Stimulated activated CD8-positive, alpha-beta memory T cell treated with anti-CD3 and anti-CD28 coated beads, Interleukin-4, amount 100 ng/mL, for 1 hour (primary cell): ENCODE measurements at places on chromosomes 4 and X.

GRCh38 chrX:70033348-70034051 lies 16.2 kb downstream of the AWAT2 start:
- DNase-seq = no peak

- DNase-seq = no peak
Measured at GRCh38 chr4:76206222-76206942, 7.2 kb downstream of the SCARB2 start.

GRCh38 chr4:108070775-108071174 lies 81.1 kb downstream of the HADH start:
- no peak for DNase-seq

DNA sequence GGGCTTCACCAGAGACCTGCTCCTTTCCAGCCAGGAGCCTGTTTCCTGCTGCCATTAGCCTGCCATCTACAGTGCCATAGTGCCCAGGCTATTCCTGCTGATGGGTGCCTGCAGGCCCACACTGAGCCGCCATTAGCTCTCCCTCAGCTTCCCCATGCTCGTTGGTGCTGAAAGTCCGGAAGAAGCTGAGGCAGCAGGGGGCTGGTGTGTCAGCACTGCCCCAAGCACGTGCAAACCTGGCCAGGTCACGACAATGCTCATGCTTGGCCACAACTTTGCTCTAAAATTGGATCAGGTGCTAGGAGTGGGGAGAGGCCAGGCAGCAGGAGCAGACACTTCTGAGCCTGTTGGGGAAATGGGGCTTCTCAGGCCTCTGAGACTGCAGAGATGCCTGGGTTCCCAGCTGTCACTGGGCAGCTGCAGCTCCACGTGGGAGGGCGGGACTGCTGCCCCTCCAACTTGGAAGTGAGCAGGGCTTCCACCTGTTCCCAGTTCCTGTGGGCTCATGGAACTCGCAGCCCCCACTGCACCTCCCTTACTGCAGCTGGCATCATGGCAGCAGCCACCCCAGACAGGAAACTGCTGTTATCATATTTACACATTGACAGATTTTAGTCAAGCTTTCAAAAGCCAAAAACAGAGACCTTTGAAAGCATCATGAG lies 913.9 kb downstream of the FSTL5 start:
- DNase-seq = no peak

DNA sequence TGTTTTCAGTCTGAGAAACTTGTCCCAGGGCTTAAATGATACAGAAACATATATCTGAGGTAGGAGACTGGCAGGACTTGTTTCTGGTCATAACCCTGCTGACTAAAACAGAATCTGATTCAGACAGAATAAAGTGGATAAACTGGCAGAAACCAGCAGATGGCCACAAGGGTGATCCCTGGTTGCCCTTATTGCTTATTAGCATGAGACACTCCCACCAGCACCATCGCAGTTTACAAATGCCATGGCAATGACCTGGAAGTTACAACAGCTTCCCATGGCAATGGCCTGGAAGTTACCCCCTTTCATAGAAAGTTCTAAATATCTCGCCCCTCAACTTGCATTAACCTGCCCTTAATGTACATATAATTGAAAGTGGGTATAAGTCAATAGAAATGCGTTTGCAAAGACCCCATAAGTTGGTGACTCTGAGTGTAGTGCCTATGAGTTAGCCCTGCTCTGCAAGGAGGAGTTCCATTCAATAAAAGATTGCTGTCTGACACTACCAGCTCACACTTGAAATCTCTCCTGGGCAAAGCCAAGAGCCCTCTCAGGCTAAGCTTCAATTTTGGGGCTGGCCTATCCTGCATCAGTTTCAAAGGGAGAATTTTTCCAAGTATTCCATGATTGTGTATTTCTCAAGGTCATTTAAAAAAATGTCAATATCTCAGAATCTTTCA lies 52.9 kb upstream of the PAGE5 start:
- no peak for DNase-seq

- DNase-seq = no peak
Measured at GRCh38 chr4:29131304-29131703, 1588.9 kb upstream of the PCDH7 start.

DNA sequence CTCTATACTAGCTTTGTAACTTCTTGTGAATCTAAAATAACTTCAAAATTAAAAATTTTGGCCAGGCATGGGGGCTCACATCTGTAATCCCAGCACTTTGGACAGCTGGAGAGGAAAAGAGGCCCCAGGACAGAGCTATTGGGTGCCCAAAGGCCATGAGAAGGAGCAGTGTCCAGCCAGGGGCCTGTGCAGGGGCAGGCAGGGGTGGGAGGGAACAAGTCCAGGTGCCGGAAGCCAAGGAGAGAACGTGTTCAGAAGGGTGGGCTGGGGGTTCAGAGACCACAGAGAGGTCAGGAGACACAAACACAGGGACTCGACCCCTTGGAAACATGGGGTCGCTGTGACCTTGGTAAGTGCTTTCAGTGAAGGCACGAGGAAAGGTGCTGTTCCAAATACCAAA lies 138.9 kb downstream of the EVC2 start:
- no peak for DNase-seq

DNA sequence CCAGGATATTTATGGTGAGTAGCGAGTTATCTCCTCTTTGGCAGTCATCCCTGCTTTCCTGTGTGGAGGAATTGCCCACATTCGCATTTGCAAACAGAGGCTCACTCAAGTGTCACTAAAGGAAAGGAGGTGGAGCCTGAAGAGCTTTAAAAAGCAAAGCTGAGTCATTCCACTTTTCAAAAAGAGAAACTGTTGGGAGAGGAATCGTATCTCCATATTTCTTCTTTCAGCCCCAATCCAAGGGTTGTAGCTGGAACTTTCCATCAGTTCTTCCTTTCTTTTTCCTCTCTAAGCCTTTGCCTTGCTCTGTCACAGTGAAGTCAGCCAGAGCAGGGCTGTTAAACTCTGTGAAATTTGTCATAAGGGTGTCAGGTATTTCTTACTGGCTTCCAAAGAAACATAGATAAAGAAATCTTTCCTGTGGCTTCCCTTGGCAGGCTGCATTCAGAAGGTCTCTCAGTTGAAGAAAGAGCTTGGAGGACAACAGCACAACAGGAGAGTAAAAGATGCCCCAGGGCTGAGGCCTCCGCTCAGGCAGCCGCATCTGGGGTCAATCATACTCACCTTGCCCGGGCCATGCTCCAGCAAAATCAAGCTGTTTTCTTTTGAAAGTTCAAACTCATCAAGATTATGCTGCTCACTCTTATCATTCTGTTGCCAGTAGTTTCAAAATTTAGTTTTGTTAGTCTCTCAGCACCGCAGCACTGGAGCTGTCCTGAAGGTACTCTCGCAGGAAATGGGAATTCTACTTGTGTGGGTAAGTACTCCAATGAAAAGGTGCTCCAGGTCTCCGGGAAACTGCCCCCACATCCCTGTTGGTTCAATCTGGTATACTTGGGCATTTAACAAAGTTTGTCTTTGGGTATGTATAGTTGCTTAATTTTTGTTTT lies at the start of gene EGF:
EGF (plus strand) TSS at position 178 of the 890 bp plus-strand sequence; CDS start at position 631, 453 bp downstream.
- DNase-seq = no peak

- DNase-seq = no peak
Measured at GRCh38 chr4:73257651-73258435, 755 bp downstream of the ANKRD17 start.

GRCh38 chr4:82957045-82957444 lies 53.6 kb downstream of the LIN54 start:
- DNase-seq = no peak

DNA sequence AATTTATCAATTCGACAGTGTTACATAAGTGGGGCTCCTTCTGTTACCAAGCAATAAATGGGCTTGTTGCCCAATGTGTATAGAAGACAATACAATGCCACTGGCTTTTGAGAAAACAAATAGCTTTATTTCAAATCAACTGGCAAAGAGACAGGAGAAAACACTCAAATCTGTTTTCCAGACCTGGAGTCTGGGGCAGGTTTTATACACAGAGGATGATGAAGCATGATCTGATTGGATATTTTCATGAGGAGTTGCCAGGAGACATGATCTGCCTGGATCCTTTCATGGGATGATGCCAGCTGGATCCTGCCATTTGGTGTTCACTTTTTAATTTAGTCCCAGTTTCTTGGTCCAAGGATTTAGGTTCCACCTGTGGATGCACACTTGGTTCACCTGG lies 287.9 kb downstream of the CXXC4 start:
- DNase-seq = no peak

GRCh38 chr4:140935254-140935653 lies 179.1 kb upstream of the TBC1D9 start:
- DNase-seq = no peak

DNA sequence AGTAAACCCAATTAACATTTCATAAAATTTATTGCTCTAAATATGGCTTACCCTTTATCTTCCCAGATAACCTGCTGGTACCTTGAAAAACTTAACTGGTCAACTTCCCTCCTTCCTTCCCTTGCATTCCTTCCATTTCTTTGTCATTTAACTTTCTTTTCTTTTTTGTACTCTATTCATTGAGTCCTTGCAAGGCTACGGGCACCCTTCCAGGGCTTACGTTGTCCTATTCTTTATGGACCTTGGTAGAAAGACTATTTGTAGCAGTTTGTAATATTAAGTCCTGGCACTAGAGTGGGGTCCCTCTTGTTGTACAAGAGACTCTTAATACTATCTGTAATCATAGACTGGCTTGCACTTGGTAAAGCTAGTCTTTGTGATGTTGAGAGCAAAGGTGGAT lies 8.0 kb upstream of the GATB start:
- DNase-seq = no peak

DNA sequence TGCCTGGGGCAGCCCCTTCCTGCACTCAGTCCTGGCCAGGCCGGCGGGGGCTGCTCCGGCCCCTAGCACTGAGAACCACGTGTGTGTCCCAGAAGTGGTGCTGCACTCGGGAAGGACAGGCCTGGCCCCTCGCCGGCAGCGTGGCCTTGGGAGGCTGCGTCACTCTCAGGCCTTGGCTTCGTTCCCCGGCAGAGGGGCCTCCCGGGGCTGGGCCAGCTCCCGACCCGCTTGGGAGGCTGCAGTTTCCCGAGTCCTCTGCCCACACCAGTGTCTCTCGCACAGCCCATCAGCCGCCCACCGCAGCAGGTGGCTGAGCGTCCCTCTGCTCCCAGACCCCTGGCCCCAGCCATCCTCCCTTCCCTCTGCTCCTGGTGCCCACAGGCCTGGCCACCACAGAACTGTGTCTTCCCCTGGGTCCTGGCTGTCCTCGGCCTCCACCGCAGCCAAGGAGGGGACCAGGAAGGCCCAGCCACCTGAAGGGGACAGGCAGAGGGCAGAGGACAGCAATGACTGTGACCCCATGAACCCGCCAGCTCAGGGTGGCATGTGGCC lies 10.9 kb upstream of the CPLX1 start:
- no peak for DNase-seq

DNA sequence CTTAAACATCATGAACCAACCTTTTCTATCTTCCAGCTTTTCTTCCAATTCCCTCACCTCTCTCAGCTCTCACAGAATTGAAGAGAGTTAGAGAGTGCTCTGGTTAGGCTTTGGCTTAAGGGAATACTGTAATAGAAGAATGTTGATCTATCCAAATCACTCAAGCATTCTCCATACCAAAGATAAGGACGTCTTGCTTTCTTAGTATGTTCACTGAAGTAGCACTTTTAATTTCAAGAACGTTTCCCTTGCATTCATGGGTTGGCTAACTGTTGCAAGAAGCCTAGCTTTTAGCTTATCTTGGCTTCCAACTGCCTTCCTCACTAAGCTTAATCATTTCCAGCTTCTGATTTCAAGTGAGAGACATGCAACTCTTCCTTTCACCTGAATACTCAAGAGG lies 43.2 kb downstream of the FANCB start:
- DNase-seq = no peak

GRCh38 chr4:10018818-10019461 lies 2.4 kb downstream of the SLC2A9 start:
- peak; percentile 71 for DNase-seq

DNA sequence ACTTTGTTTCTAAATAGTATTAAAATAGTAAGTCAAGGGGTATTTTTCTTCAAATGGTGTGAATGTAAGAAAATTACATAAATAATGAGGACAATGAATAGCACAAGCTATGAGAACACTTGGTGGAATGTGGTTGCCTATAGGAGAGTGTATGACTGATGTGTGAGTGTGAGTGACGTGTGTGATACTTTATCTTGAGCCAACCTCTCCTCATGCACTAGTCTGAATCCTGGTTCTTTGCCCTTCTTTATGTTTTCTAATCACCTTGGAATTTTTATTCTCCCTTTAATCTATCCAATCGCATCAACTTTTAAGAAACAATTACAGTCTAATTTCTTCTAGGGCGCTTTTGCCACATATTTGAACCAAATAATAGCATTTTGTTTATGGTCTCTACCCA lies 98.2 kb downstream of the YIPF7 start:
- no peak for DNase-seq

DNA sequence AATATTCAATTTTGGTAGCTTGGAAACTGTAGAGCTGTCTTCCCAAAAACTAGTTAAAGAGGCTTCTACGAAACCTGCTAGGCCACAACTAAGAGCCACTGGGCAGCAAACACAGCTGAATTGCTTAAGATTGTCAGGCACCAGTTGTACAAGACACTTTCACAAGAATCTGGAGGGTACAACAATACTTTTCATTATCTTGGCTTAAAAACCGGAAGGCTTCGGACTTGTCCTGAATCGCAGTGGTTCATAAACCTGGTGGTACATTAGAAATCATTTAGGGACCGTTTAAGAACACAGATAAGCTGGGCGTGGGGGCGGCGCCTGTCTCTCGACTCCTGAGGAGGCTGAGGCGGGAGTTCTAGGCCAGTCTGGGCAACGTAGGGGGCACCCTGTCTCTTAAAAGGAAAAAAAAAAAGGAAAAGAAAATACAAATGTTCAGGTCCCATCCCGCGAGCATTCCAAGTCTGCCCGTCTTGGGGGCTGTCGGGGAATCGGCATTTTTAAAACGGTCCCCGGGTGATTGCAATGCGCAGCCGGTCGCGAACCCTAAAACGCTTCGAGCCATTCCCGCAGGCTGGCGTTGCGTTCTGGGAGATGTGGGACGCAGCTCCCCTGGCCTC lies 763 bp downstream of the PYURF start:
- no peak for DNase-seq

GRCh38 chrX:150731795-150732194 lies 38.6 kb downstream of the MTMR1 start:
- no peak for DNase-seq

DNA sequence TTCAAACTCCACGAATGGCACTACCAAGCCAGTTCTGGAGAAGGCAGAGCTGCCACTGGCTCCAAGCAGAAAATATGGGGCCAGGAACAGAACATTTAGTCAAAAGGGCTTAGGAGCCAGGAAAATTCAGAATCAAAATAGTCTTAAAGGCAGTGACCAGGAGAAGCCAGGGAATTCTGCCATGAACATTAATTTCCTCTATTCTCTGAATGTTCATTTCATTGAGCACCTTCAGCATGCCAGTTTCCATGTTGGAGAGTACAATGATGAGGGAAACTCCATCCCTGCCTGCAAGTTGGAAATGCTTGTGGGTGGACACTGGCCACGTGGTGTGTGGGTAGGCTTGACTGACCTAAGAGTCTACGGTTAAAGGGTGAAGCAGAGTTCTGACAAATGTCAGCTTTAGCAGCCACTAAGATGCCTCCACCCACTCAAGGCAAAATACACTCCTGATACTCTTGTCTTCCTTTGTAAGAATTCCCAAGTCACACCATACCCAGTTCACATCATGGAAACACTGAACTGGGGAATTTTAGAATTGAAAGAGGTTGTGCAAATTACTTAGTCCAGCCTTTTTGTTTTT lies 190.1 kb upstream of the C1QTNF7 start:
- DNase-seq = no peak

- DNase-seq = no peak
Measured at GRCh38 chr4:27018910-27019309, 158.3 kb downstream of the STIM2 start.

- no peak for DNase-seq
Measured at GRCh38 chr4:9703391-9703790, 78.0 kb upstream of the DRD5 start.
